ENCODE measurements at places on chromosomes 3 and 15.

DNA sequence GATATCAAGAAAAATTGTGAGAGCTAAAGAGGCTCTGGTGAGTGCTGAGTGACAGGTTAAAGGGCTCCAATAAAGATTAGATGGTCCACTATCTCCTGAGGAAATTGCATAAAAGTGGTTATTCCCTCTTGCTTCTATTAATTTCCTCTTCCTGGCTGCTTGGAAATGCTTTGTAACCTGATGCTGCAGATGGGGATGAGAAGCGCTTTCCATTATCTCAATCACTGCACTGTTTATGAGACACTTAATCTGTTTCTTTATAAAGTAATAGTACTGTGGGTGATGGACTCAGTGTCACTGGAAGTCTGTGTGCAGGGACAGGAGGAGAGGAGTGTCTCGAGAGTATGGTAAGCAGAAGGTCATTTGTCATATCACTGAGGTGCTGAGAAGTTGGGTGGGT is 305.3 kb downstream of the EPHB1 start:
- DNase-seq: no peak

DNA sequence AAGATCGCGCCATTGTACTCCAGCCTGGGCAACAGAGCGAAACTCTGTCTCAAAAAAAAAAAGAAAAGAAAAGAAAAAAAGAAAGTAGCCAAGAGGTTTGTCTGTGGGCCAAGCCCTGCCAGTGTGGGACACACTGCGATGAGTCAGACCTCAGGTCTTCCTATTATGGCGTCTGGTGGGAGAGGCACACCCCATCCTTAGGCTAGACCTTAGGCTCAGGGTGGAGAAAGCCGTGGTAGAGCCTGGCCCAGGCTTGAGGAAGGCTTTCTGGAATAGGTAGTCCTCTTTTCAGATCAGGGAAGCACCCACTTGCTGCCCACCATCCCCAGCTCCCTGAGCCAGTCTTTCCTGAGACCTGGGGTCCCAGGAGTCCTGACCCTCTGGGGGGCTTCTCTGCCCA is 6.0 kb downstream of the HEMK1 start:
- no peak for DNase-seq

DNA sequence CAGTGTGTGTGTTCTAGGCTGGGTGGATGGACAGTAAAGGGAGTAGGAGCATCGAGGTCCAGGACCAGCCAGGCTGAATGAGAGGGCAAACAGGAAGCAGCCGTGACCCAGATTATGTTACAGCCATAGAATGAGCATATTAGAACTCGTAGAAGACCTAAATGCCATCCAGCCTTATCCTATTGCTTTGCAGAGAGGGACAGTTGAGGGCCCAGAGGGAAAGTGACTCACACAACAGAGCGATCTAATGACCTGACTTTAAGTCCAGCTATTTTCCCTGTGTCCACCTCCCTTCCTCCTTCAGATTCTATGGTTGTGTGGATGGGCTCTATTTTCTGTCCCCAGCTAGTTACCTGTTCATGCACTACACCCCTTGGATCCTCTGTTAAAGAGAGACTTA is 634.1 kb upstream of the TBL1XR1 start:
- DNase-seq: no peak

- peak; percentile 61 for DNase-seq
Measured at GRCh38 chr3:124834723-124835718, 52.1 kb downstream of the ITGB5 start.

- DNase-seq: no peak
Measured at GRCh38 chr3:127585813-127586413, 4.6 kb downstream of the TPRA1 start.

- DNase-seq: no peak
Measured at GRCh38 chr15:66646308-66646707, 55.7 kb upstream of the SMAD6 start.

- DNase-seq: no peak
Measured at GRCh38 chr3:105869861-105870755, 1.3 kb upstream of the CBLB start.

- DNase-seq: peak; percentile 80
Measured at GRCh38 chr3:112092496-112093179, 6.4 kb downstream of the C3orf52 start.

GRCh38 chr15:93274257-93274656 is 185.2 kb upstream of the RGMA start:
- no peak for DNase-seq

DNA sequence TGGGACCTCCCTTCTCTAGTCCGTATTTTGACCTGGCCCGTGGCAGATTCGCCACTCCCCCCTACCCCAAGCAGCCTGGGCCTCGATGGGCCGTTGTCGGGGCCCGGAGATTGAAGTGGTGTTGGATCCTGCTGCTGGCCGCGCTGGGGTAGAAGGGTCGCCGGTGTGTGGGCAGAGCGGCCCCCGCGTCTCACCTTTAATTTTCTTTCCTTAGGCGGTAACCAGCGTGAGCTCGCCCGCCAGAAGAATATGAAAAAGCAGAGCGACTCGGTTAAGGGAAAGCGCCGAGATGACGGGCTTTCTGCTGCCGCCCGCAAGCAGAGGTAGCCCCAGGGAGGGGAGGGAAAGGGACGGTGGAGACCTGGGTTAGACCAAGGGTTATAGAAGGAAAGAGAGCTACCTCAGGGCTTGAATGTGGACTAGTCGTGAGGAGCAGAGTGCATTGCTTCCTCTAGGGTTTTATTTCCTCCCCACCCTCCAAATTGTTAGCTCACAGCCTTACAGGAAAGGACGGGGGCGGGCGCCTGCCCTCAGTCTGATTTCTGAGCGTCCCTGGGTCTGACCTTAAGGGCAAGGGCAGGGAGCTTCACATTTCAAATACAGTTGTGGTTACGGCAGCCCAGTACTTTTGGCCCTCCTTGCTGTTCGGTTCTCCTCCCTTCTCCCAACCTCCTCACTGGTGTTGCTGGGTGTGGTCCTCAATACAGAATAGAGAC is 799 bp downstream of the SERF2 start:
- no peak for DNase-seq

- DNase-seq: no peak
Measured at GRCh38 chr3:106013971-106014370, 145.2 kb upstream of the CBLB start.

DNA sequence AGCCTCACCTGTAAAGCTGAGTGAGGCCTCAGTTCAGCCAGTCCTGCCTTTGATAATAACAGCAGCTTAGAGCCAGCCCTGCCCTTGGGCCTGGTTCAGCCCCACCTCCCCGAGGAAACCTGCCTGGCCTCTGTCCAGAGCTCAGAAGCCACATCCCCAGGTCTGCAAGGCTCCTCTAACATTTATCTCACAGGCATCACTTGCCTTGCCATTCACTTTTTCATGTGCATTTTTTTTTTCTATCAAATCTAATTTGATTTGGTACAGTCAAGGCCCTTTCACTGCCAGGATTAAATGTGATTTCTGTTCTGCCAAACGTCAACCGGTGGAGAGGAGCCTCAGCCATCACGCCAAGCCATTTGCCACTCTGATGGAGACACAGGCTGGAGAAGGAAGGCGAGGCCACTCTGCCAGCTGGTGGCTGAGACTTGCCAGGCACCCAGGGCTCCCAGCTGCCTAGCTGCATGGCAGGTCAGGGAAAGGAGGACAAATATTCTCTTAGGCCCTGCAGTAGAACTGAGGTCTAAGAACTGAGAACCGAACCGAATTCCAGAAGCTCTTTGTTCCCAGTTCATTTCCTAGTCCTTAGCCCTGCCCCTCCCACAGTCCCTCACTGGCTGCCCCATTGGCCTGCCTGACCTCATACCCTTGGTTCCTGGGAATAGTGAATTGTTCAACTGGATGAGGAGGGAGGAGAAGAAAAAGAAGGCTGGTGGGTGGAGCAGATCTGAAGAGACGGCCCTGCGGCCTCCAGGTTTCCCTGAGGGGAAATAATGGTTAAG is 76.4 kb downstream of the SPSB4 start:
- DNase-seq: no peak

DNA sequence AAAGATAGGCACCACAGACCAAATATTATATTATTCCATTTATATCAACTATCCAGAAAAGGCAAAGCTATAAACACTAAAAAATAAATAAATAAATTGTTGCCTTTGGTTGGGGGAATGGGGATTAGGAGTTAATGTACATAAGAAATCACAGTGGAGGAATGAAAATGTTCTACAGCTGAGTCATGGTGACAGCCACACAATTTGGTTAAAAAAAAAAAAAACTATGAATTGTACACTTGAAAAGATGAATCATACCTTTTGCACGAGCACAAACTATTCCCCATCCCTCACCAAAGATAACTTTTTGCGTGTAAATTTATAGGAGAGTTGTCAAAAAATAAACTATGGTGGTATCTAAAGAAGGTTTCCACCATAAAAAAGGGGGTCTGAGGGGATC is 103.2 kb downstream of the TBC1D5 start:
- DNase-seq: peak; percentile 32
